ENCODE measurements at places on chromosomes 7 and 10.

DNA sequence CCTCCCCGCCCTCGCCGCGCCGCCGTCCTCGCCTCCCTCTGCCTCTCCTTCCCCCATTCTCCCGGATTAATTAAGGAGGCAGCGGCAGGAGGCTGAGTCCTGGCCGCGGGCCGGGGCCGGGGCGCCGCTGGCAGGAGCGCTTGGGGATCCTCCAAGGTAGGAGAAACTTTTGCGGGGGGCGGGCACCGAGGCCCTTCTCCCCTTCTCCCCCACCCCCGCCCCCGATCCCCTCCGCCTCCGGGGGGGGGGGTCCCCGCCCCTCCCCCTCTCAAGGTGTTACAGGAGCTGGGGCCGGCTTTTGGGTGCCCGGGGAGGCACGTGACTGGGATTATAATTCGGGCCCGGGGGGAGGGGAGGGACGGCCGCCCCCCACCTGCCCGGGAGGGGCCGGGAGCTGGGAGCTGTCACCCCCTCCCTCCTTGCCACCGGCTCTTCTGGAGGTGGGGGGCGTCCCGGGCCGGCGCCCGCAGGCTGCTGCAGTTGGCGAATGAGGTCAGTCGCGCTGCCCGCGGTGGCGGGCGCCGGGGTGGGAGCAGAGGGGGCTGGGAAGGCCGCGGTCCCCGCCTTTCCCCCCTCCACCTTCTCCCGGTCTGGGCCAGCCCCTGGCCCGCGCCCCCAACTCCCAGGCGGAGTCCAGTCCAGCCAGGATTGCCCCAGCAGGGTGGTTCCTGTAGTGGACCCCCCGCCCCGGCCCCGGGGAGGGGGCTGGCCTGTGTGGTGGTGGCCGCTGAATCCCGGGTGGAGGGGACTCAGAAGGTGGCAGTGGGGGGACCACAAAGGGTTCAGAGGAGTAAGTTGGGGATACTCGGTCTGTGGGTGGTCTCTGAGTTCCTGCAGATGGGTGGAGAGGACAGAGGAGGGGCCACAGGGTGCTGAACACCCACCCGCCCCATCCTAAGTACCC, 567 bp downstream of the GTF2IRD1 start:
- no peak for DNase-seq

GRCh38 chr10:45500798-45501197, 126.8 kb downstream of the ALOX5 start:
- DNase-seq = no peak

- no peak for DNase-seq
Measured at GRCh38 chr7:129202058-129202777, 13.8 kb downstream of the SMO start.

GRCh38 chr10:65949526-65949925, 976.3 kb upstream of the LRRTM3 start:
- DNase-seq = no peak

DNA sequence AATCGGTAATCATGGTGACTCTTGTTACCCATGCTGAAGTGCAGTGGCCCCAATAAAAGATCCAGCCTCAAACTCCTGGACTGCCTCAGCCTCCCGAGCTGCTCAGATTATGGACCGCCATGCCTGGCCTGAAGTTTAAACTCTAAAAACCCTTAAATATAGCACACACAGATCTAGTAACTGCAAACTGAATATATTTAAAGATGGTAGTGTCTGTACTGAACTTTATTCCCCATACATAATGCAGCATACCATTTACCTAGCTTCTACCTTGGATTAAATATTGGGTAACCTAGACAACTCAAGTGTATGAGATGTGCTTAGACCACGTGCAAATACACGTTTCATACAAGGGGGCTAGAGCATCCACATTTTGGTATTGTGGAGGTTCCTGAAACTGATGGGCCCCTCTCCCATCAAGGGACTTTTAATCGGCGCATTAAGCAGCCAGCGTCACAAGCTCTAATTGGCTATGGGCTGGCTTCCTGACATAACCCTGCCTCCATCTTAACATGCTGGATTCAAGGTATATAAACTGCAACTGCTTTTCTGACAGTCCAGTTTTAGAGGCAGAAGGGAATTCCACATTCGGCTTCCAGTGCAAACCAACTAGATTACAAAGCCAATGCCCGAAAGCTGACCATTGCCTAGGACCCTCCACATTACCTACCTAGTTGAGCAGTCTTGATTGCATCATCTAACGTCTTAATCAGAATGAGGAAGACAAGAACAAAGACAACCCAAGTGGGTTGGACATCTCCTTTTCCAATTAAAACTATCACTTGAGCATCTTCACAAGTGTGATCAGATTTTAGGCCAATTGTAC, 13.0 kb downstream of the HNRNPA2B1 start:
- no peak for DNase-seq

- DNase-seq = no peak
Measured at GRCh38 chr10:65142641-65143435, 1621.6 kb downstream of the REEP3 start.

GRCh38 chr10:34960983-34961382, 129.2 kb downstream of the CUL2 start:
- DNase-seq = no peak

GRCh38 chr7:54874804-54875203, 115.8 kb upstream of the SEC61G start:
- DNase-seq = no peak

GRCh38 chr10:103246324-103246723, 637 bp downstream of the RPEL1 start:
- no peak for DNase-seq

GRCh38 chr10:32372000-32372875, 25.3 kb upstream of the EPC1 start:
- no peak for DNase-seq

DNA sequence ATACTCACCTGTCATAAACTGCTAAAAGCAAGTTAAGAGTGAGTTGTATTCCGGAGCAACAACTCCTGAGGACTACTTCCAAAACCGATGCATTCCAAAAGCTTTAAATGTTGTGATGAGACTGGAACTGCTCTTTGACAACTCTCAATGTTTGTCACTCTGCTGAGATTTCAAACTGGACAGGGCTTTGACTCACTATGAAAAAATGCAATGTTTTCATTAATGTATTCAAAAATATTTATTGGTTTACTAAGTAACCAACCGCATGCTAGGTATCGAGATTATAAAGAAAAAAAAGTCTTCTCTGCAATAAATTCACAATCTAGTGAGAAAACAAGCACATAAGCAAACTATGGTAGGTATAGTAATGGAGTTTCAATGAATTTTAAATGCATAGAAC, 107.9 kb upstream of the GNAI1 start:
- no peak for DNase-seq

DNA sequence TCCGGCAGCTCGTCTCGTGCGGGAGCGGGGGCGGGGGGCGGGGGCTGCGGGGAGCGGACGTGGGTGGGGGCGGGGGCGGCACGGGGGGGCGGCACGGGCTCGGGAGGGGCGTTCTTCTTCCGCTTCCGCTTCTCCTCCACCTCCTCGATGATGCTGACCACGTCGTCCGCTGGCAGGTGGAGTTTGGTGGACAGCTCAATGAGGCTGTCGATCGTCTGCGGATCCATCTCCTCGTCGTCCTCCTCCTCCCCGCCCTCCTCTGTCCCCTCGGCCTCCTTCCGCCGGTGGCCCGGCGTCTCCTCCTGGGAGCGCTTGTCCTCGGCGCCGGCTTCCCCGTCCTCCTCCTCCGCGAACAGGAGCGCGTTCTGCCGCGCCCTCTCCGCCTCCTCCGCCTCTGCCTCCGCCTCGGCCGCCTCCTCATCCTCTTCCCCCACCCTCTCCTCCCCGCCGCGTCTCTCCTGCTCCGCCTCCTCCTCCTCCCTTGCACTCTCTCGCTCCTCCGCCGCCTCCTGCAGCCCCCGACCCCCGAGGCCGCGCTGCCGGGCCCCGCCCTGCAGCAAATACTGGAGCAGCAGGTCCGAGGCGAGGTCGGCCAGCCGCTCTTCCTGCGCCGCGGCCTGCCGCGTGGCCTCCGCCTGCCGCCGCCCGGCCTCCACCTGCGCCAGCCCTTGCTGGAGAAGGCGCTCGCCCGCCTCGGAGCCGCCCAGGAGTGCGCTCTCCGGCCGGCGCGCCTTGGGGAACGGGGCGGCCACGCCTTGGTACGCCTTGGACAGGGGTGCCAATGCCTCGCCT, 1.9 kb downstream of the VGF start:
- DNase-seq = no peak
